Effector memory CD8-positive, alpha-beta T cell (primary cell): ENCODE measurements at places on chromosomes 11 and 22.

- DNase-seq = no peak
Observed at GRCh38 chr11:48103621-48104567, 112.7 kb upstream of the OR4B1 start.

- DNase-seq = no peak
Observed at GRCh38 chr11:131121426-131122333, 205.4 kb upstream of the SNX19 start.

GRCh38 chr11:39571081-39571480 lies 1888.4 kb downstream of the LRRC4C start:
- no peak for DNase-seq

DNA sequence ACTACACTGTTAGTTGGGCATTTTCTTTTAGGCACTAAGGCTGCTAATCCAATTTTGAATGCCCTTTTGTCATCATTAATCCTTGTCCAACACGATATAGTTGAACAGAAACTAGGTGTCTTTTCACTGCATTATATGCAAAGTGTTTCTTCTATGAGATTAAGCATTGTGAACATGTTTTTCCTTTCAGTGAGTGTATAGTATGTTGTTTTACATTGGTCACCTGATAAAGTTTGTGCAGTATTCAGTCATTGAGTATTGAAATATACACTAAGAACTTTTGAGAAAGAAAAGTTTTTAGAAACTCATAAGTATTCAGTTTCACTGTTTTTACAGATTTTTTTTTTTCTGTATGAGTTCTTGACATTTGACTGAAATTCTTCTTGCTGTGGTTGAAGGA lies 59.0 kb downstream of the ZC3H12C start:
- no peak for DNase-seq

GRCh38 chr11:102849311-102849710 lies 5.9 kb upstream of the MMP3 start:
- DNase-seq = no peak

DNA sequence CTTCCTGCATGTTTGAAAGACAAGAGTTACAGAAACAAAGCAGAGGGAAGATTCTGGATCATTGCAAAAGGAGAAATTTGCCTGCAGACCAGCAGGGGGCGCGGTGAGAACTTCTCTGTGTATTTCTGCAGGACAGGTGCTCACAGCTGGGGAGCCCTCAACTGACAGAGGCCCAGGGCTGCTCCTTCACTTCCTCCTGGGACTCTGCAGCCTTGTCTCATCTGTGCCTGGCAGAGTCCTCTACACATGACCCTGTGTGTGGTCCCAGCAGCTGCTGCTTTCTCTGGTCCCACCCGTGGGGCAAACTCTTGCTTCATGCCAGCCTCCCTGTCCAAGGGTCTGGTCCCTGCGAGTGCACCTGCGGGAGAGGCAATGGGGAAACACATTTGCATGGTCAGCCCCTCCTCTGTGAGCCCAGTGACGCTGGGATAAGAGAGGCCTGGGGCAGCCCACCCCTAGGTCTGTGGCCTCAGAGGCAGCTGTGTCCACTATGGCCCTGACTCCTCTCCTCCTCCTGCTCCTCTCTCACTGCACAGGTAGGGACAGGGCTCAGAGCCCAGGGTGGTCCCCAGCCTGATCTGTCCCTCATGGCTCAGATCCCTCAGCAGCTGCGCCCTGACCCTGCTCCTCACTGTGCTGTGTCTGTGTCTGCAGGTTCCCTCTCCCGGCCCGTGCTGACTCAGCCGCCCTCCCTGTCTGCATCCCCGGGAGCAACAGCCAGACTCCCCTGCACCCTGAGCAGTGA lies 43.2 kb upstream of the VPREB1 start:
- DNase-seq = no peak

DNA sequence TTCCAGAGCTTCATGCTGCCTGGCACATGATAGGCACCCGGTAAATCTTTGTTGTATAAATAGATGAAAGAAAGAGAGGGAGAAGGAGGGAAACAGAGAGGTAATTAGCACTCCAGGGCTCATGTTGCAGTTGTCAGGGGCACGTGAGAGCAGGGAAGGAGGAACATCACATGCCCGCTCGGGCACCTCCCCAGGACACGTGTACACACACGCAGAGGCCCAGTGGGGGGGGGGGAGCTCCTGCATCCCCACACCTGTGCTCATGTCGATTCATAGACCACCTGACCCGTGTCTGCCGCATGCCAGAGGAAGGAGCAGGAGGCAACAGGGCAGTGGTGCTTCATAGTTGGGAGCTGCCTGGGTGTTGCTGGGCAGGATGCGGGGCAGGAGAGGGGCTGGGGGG lies 37.1 kb upstream of the NNMT start:
- DNase-seq = no peak

DNA sequence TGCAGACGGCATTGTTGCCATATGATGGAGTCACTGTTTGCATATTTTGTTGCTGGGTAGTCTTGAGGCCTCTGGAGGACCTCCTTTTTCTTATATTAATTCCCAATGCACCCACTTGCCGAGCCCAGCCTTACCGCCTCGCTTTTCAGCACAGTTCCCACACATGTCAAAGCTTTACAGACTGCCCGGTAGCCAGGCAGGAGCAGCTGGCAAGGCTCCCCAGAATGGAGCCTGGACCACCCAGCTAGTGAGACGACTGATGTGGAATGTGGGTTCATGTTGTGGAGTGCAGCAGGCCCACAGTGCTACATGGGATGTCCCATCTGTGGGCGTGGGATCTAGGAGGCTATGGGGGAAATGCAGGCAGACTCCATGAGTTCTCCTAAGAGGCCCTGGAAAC lies 99.4 kb upstream of the MTMR2 start:
- DNase-seq = no peak

DNA sequence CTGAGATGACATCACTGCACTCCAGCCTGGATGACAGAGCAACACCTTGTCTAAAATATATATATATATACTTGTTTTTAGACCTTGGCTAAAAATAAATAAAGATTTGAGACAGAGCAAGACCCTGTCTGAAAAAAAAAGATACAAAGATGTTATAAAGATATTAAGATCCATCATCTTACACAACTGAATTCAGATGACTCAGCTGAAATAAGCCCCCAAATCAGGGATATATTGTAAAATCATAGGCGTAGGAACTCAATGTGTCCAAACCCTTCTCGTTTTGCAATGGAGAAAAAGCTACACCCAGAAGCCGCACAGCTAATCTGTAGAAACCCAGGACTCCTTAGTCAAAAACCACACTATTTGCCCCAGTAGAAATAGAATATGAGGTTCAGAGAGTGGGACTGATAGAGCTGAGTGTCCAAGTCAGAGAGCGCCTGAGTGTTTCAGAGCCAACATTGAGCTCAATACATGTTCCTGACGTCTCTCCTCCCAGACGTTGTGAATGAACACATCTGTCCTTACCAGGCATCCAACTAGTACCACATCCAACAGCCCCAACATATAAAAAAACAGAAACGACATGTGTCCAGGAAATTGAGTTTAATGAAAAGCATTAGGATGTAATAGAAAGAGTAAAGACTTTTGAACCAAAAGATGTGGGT lies 207.9 kb upstream of the BLID start:
- no peak for DNase-seq

- DNase-seq = no peak
Observed at GRCh38 chr11:127478826-127479225, 478.3 kb upstream of the KIRREL3 start.

DNA sequence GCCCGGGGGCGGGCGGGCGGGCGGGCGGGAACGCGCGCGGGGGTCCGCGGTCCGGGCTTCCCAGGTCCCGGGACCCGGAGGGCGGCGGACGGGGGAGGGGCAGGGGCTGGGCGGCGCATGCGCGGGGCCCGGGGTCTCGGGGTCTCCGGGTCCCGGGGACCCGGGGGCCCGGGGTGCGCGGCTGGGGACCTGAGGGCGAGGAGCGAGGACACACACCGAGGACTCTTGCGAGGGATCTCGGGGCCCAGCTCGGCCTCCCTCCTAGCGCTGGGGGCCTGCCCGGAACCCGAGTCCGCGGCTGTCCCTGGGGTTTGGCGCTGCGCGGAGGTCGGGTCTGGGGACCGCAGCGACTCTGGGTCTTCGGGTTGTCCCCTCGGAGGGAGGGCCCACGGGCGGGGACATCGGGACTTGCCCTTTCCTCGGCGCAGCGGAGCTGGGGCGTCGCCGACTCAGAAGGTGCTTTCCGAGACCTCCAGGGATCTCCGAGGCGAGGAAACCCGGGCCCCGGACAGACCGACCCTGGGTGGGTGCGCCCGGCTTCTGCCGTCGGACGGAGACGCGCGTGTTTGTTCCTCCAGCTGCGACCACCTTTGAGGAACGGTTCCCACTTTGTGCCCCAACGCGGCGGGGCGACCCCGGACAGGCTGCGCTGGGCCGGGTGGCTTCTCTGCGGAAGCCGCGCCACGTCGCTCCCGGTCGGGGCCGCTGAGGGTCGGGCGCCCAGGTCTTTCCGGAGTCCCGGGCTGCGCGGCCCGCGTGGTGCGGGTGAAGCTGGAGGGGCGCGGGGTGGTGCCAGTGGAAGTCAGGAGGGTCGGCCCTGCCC lies 540 bp downstream of the PPARA start:
- peak; percentile 54 for DNase-seq

GRCh38 chr11:27290261-27291050 lies 72.6 kb downstream of the CCDC34 start:
- DNase-seq = no peak

DNA sequence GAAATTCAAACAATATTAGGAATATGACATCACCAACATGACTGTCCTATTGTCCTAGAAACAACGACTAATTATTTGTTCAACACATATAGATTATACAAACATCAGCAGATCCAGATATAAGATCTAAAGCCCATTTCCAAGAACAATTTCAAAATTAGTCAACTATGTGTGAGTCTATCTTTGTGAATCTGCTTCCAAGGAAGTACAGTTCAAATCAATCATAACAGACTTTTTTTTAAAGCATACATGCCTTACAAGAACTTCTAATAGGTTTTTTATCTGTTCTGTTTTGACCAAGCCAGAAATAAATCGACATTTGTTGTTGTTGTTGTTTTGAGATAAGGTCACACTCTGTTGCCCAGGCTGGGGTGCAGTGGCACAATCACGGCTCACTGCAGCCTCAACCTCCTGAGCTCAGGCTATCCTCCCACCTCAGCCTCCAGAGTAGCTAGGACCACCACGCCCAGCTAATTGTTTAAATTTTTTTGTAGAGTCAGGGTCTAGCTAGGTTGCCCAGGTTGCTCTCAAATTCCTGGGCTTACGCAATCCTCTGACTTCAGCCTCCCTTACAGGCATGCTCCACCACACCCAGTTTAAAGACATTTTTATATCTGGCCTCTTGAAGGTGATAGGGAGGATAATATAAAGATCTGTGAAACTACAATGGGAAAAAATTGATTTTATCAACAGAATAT lies 54.8 kb downstream of the DENND5A start:
- DNase-seq = no peak

GRCh38 chr11:2888266-2888968 lies 2.8 kb upstream of the CDKN1C start:
- DNase-seq = peak; percentile 89

DNA sequence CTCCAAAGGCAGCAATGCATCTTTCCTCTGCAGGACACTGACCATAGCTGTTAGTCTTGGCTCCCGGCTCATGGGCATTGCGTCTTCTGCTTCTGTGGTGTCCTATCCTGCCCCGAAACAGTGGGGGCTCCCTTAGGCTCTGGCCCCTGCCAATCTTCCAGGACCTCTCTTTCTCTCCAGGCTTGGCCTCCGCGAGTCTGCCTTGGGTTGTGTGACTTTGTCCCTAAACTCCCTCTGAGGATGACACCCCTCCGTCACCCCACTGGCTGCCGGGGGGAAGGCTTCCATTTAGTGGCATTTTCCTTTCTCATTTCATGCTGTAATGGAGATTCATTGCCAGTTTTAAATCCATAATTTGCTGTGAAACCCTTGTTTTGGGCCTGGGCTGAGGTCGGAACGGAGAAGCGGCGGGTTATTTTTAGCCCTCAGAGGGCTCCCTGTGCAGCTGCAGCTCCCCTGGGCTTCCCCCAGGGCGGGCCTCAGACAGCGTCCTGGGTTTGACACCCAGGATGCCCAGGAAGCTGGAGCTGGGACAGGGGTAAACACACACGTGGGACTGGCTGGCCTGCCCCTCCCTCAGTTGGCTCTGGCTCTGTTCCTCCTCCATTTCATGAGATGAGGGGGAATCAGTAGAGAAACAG lies 156.1 kb downstream of the ST3GAL4 start:
- no peak for DNase-seq

DNA sequence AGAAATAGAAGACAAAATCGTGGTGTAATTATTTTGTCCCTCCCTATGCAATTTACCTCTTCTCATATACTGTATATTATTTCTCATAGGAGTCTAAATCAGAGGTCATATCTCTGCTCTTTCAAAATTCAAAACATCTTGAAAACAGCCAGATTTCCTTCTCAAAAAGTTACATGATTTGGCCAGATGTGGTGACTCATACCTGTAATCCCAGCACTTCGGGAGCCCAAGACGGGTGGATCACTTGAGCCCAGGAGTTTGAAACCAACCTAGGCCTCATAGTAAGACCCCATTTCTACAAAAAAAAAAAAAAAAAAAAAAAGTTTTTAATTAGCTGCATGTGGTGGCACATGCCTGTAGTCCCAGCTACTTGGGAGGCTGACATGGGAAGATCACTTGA lies 29.0 kb upstream of the DNAJB7 start:
- DNase-seq = no peak

- no peak for DNase-seq
Observed at GRCh38 chr11:129145276-129145675, 46.8 kb downstream of the ARHGAP32 start.

- DNase-seq = no peak
Observed at GRCh38 chr11:87894961-87895360, 280.3 kb downstream of the RAB38 start.

GRCh38 chr11:110356762-110357671 lies 60.6 kb upstream of the RDX start:
- no peak for DNase-seq

- no peak for DNase-seq
Observed at GRCh38 chr11:65301491-65302329, 13.0 kb upstream of the CDC42EP2 start.
